ENCODE measurements at places on chromosomes 7 and 10.

- no peak for DNase-seq
Observed at GRCh38 chr10:30854656-30855055, 177.0 kb downstream of the ZNF438 start.

- peak; percentile 41 for DNase-seq
Observed at GRCh38 chr10:3248526-3249306, 76.1 kb upstream of the PITRM1 start.

DNA sequence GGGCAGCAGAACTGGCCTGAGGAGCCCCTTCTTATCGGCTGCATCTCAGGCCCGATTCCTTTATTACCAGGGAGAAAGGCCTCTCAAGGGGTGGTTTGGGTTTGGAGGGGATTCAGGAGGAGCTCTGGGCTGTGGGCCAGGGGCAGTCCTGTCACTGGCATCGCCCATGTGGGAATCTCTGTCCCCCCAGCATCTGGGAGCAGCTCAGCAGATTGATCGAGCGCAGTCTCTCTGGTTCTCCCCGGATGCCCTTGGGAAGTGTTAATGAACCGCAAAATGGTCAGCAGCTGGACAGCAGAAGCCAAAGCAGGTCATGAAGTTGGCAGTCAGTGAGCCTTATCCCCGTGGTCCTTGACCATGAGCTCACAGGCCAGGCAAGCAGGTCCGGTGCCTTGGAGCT is 104.4 kb upstream of the ANLN start:
- no peak for DNase-seq

DNA sequence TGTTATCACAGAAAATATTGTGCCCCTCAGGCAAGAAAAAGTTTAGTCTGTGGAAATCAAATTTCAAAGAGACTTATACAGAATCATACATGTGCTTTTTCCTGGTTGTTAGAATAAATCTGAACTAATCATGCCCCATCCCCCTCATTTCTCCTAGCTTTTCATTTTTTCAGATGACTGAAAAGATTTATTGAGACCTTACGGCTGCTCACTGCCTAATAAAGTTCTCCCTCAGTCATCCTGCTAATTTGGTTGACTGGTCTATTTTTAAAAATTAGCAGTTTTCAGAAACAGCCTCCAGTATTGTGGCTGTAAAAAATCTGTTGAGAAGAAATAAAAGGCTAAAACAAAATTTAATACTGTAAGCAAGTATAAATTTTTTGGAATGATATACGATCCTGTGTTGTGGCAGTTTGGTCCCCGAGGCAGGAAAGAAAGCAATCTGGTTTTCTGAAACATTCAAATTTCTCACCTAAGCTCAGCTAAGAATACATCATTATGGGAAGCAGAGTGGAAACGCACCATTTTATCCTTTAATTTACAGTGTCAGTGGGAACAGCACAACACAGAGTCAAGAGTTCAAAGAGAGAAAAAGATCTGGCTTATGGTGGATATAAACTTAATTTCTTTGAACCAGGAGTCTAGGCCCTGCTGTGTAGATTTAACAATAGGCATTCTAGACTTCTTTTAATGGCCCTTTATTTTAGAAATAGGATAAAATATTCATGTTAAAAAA is 144.4 kb downstream of the KCND2 start:
- no peak for DNase-seq

GRCh38 chr7:14073988-14074387 is 84.5 kb upstream of the ETV1 start:
- DNase-seq = no peak

DNA sequence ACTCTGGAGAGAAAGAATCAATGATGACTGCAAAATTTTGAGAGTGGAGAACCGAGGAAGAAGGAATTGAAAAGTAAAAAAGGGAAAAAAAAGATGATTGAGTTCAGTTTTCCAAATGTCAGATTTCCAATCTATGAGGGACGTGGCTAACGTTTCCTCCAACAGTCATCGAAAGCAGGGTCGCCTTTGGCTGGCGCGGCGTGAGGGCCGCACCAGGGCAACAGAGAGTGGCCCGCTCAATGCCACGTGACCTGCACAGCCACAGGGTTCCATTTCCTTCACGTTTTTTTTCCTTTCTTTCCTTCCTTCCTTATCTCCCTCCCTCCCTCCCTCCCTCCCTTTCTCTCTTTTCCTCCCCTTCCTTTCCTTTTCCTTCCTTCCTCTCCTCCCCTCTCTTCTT is 101.9 kb downstream of the WDR37 start:
- no peak for DNase-seq

DNA sequence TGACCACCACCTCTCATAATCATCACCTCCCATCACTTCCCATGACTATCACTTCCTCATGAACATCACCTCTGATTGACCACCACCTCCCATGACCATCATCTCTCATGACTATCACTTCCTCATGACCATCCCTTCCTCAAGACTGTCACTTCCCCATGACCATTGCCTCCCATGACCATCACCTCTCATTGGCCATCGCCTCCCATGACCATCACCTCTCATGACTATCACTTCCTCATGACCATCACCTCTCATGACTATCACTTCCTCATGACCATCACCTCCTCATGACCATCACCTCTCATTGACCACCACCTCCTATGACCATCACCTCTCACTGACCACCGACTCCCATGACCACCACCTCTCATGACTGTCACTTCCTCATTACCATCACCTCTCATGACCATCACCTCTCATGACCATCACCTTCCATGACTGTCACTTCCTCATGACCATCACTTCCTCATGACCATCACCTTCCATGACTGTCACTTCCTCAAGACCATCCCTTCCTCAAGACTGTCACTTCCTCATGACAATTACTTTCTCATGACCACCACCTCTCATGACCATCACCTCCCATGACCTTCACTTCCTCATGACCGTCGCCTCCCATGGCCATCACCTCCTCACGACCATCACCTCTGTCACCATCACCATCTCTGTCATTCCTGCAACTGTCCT is 51.6 kb downstream of the PDGFA start:
- DNase-seq = no peak

DNA sequence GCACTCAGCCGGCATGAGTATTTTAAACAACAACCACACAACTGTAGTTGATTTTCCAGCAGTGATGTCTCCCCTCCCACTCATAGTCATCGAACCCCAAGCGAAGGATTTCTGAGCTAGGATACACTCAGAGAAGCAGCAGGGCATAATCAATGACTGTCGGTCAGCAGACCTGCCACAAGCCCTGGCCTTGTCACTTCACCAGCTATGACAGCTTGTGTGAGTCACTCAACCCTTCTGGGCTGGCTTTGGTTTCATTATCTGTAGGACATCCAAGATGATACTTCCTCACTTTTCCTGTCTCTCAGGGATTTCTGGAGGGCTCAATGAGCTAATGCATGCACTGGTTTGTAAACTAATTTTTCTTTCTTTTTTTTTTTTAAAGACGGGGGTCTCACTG is 22.0 kb upstream of the UBE3C start:
- no peak for DNase-seq

DNA sequence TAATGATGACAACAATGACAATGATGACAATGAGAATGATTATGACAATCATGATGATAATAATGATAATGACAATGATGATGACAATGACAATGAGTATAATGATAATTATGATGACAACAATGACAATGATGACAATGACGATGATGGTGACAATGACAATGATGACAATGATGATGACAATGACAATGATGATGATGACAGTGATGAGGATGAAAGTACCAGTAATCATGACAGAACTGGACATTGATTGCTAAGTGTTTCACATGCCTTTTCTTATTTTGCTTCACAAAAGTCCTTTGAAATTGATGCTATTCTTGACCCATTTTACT is 1106.0 kb upstream of the AUTS2 start:
- no peak for DNase-seq

DNA sequence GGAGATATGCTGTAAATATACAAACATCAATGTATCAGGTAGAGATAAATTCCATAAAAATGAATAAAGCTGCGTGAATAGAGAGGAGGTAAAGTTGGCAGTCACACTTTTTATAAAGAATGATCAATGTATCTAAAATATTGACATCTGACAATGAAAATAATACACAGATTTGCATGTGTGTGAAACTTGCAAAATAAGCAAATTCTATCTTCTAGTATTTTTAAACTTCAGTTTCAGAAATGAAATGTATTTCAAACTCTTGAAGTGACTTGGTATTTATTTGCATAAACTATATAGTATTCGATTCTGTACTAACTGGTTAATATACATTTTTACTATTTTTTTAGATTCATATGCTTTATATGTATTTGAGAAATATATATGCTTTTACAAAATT is 986.6 kb downstream of the CNTNAP2 start:
- DNase-seq = no peak

- no peak for DNase-seq
Observed at GRCh38 chr10:55734112-55734511, 626.9 kb downstream of the ZWINT start.

- DNase-seq = no peak
Observed at GRCh38 chr7:151755131-151755801, 121.6 kb downstream of the PRKAG2 start.

- DNase-seq = no peak
Observed at GRCh38 chr7:42143711-42144600, 93.1 kb downstream of the GLI3 start.

- no peak for DNase-seq
Observed at GRCh38 chr7:4791738-4792536, 16.5 kb downstream of the AP5Z1 start.

DNA sequence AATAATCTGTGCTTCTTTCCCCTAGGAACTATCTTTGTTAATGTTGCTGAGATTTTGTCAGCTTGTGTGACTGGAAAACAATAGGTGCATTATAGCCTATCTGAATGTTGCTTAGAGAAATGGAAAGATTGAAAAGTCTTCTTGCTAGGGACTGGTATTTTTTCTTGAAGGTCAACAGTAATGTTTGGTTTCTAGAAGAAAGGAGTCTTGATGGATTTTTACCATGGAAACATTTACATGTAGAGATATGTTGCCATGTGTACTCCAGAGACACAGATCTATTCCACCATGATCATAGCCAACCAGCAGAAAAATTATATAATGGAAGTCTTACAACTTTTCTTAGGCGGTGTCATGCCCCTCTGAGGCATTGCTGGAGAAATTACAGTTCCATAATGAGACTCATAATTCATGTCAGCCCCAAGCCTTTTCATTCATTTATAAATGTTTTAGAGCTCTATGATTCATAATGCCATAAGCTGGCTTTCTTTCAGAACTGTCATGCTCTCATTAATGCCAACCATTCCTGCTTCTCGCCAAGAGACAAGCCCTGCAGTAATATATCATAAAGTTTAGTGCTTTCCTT is 175.1 kb upstream of the PTPRZ1 start:
- DNase-seq = no peak

DNA sequence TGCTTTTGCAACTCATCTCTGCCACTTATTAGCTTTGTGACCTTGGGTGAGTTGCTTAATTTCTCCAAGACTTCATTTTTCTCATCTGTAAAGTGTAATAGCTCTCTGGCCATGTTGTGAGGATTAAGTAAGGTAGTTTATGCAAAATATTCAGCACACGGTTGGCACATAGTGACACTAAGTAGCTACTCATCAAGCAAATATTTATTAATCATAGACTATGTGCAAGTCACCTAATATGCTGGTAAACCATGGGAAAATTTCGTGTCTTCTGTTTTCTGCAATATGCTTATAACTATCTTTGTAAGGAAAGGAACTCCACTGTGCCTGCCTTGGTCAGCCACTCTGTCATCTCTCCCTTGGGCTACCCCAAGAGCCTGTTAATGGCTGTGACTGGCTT is 50.3 kb upstream of the EGR2 start:
- DNase-seq = no peak

GRCh38 chr7:69095649-69096048 is 502.6 kb upstream of the AUTS2 start:
- DNase-seq = no peak

DNA sequence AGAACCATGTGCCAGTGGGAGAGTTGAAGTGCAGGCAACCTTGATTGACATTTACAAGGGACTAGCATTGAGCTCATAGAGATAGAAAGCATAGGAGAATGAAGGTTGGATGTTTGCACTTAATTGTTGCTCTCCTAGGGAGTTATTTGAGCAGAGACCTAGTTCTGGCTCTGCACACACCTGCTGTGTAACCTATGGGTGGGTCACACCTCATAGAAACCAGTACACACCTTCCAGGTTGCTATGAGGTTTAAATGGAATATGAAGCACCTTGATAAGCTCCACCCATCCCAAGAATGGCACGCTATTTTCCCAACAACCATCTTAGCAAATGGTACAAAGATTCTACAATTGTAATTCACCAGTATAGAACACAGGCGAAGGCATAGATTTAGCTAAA is 86.2 kb upstream of the AOAH start:
- no peak for DNase-seq

DNA sequence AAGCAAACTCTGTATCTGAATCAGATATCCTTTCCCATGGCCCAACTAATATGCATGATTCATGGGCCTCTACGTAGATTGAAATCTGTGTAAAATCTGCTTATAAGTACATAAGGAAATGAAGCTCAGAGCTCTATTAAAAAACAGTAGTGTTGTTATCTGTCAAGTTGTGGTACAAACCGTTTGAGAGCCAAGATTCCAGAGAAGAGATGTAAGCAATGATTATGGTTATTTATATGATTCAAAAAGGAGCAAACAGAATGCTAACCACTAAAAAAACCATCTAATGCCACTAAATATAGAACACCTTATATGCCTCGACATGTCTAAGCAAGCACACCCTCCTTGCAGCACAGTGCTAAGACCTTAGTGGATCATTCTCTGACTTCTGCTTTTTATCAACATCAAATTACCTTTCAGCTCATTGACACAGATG is 26.6 kb downstream of the RPP38 start:
- DNase-seq = peak; percentile 46

DNA sequence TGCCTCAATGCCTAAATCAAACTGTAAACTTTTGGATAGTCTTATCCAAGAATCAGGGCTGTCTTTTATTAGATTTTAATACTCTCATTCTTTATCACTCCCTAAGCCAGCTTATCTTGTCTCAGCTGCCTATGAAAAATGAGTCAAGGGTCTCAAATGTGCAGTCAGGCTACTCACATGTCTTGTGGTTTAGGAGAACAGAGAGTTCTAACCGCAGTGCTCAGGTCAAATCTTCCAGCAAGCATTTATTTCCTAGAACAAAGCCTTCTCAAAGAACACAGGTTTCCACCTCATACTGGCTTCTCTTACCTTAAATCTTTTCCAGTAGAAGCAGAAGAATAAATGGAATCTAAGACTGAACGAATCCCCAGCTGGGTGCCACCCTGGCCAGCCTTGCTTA is 23.5 kb downstream of the HTR5A start:
- no peak for DNase-seq

GRCh38 chr7:99557940-99558305 is 519 bp upstream of the ZNF655 start:
- no peak for DNase-seq

GRCh38 chr7:832167-832967 is at the start of gene SUN1:
TSS of gene SUN1 (plus strand) at chr7:832476. CDS start at chr7:832525, 49 bp downstream.
- DNase-seq = peak; percentile 96

GRCh38 chr10:8055420-8056349 is 1.2 kb downstream of the GATA3 start:
- no peak for DNase-seq
